ENCODE measurements at places on chromosomes 3 and 15.

GRCh38 chr3:163766112-163766511 is 1312.2 kb downstream of the SI start:
- no peak for DNase-seq

- no peak for DNase-seq
These were observed 57.1 kb upstream of the POU1F1 start for GRCh38 chr3:87333393-87333892.

DNA sequence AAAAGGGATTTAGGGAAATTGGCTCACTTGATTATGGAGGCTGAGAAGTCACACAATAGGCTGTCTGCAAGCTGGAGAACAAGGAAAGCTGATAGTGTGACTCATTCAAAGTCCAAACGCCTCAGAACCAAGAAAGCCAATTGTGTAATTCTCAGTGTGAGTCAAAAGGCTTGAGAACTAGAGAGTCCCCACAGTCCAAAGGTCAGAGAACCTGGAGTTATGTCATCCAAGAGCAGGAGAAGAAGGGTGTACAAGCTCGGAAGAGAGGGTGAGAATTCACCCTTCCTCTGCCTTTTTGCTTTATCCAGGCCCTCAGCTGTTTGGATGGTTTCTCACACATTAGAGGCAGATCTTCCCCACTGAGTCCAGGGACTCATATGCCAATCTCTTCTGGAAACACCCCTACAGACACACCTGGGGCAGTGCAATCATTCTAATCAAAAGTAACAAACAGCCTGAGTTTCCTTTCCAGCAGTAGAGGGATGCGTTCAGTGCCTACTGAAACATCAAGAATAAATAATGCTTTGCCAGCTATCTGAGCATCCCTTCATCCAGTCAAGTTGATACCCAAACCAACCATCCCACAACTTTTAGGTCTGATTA is 271.5 kb downstream of the SATB1 start:
- DNase-seq = no peak

DNA sequence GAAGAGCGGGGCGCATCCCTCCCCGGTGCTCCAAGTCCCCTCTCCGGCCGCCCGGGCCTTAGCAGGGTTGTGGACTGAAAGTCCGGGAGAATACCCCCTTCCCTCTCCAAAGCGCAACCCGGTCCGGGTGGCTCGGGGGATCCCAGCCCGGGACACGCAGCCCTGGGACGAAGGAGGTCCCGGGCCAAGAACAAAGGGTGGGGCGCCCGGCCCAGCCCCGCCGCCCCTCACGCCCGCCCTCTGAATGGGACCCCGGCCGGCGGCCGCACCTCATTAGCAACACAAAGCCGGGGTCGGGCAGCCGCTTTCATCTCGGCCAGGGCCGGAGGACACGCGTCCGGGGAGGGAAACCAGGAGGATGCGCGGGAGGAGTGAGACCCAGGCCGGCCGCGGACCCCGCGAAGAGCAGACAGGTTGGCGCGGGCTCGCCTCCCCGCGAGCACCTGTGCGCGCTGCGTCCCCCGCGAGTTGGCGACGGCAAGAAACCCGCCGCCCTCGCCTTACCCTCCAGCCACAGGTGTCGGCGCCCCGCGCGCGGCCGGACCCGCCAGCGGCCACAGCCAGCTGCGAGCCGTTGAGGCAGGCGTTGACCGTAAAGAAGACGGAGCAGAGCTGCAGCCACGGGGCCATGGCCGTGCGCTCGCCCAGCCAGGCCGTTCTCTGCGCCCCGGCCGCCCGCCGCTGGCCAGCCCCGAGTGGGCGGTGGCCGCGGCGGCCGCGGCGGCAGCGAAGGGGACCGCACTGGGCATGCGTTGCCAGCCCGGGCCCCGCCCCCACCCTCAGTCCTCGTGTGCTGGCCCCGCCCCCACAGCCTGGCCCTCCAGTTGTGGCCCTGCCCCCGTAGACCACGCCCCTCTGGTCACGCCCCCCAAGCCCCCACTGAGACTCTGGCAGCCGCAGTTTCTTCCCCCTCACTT is at the start of gene IL17RD:
TSS of gene IL17RD (minus strand) at position 697 of the 917 bp plus-strand sequence. CDS start at position 630, 67 bp downstream.
- DNase-seq = no peak

DNA sequence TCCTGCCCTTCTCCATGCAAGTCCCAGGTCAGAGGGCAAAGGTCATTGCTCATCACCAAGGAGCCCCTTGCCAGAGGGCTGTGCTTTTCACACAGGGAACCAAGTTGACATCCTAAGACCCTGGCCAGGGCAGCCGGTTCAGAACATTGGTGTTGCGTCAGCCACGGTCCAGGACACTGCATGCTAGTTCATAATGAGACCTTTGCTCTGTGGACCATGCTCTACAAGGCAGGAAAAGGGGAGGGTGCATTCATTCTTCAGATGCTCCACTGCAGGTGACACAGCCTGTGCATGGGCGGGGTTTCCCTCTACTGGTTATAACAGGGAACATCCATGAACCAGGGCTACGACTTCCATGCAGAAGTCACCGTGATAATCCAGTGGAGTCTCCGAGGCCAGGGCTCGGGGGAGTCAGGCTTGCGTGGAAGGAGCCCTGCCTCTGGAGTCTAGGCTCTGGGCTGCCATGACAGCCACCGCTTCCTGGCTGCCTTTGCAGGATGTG is 81.6 kb downstream of the OCA2 start:
- DNase-seq = no peak

- DNase-seq = no peak
These were observed 211.7 kb upstream of the TTC14 start for GRCh38 chr3:180390313-180390712.

DNA sequence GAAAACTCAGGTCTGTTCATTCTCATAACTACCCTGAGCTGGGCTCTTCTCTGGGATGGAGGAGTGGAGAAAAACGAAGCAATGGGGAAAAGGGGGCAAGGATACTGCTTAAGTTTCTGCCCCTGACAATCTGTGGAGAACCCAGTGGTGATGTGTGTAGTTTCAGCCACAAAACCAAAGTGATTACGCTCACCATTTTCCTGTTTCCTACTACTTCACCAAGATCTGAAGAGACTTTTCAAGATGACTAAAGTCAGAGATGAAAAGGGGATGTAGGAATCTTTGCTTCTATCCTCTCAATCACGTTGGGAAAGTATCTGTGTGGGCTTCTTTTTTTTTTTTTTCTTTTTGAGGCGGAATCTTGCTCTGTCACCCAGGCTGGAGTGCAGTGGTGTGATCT is 8.3 kb upstream of the UBE2E1 start:
- DNase-seq = no peak

DNA sequence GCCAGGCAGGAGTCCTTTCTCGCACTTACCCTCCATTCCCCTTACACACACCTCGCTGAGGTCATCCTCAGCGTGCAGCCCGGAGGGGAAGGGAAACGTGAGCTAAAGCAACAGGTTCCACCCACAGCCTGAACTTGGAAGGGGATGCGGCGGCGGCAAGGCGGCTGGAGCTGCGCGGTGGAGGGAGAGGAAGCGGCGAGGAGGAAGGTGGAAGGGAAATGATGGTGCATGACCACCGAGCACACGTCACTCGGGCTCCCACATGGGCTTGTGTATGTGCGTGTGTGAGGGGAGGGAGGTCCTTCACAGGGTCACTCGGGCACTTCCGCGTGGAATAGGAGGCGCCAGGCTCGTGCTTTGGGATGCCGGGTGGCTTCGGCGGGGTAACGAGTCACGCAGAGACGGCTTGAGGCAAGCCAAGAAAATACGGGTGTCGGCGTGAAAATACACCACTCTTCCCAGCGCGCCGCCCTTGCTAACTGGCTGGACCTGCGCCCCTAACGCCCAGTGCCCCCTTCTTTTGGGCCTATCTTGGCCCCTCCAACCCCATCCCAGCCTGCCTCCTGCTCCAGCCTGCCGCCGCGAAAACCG is 225.5 kb upstream of the IL12A start:
- no peak for DNase-seq

DNA sequence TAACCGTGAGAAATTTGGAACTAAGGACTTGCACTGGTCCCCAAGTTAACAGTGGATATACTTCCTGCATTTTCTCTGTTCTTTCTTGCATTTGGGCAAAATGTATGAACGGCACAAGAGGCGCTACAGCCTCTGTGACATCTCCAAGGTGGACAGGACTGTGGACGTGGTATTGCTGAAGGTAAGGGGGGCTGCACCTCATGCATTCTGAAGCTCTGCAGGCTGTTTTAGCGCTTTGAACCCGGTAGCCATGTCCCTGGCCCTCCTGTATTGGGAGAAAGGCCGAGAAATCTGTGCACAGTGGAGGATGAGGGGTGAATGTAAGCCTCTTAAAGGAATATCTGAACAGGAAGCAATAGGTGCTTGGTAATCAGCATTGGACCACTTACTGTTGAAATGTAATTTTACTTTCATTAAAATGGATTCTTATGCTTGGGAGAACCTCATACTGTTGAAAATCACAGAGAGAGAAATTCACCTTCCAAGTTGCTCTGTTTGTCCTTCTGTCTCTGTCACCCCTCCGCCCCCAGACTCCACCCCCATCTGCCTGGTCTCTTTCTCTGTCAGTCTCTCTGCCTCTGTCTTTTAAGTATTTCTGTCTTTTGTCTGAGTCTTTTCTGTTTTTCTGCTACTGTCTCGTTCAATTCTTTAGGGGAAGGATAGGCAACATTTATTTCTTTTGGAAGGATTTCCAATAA is 174.6 kb downstream of the KLHL25 start:
- no peak for DNase-seq

- no peak for DNase-seq
These were observed 190.1 kb downstream of the GOLGA6L6 start for GRCh38 chr15:20351448-20351971.

DNA sequence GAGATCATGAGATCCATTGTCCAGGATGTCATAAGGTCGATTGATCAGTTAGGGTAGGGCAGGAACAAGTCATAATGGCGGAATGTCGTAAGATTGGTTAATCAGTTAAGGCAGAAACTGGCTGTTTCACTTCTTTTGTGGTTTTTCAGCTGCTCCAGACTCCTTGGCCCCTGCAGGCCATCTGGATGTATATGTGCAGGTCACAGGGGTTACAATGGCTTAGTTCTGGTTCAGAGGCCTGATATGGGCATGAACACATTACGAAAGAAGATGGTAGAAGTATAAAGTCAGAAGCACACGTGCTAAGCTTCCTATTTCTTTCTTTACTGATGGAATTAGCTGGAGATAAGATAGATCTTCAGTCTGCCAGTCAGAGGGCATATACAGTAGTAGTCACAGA is 315.4 kb upstream of the LRRC3B start:
- DNase-seq = no peak

- no peak for DNase-seq
These were observed 159.4 kb upstream of the SMAD3 start for GRCh38 chr15:66905954-66906353.

DNA sequence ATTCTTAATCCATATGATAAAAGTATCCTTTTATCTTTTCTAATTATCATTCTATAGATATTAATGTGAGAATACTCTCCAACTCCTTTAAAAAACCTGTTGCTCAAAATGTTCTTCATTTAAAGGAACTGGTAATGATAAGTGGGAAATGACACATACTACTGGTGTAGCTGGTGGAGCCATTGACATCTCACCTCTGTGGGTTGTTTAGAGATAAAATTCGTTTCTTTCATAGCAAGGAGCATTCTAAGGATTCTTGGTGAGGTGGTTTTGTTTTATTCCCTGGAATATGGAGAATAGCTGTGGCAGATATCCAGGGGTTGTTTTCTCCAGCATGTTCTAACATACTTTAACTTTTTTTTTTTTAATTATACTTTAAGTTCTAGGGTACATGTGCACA is 299.8 kb upstream of the THBS1 start:
- DNase-seq = no peak

Data from NCI-H1436 treated with DMSO at 0.1 percent for 48 hours (cell line).